ENCODE measurements at places on chromosomes 2 and 18. TPM values are rescaled to one million over a fixed set of nuclear protein-coding genes. Genes with fewer than 3 reads are reported as not detected.
A peak's percentile ranks its signal among the peaks of the same experiment; 100 is the strongest.

DNA sequence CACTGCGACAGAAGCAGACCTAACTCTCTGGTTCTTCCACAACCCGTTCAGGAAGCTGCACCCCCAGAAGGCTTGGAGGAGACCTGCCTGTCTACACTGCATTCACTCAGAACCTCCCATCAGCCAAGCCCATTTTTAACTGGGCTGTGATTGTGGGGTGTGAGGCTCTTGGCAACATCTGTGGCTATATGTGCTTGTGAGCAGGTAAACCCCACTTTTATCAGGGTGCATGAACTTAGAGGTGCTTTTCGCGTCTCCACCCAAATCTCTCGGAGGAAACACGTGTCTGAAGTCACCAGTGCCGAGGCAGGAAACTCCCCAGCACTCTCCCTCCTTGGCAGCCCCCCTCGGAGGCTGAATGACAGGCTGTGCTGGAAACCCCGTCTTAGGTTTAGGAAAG lies 158.2 kb upstream of the SALL3 start:
- H3K4me3 ChIP-seq: no peak overlapping the region
- no peaks in the 10 kb centered on the region for H3K36me3 ChIP-seq
- DNase-seq: no peak
- H3K27me3 ChIP-seq: no peaks in the 10 kb centered on the region
- no peak overlapping the region for H3K27ac ChIP-seq

GRCh38 chr2:184532551-184532950 lies 65.8 kb upstream of the ZNF804A start:
- no peaks in the 10 kb centered on the region for H3K27me3 ChIP-seq
- no peaks in the 10 kb centered on the region for H3K36me3 ChIP-seq
- no peak overlapping the region for H3K4me3 ChIP-seq
- no peak for DNase-seq
- no peak overlapping the region for H3K27ac ChIP-seq

DNA sequence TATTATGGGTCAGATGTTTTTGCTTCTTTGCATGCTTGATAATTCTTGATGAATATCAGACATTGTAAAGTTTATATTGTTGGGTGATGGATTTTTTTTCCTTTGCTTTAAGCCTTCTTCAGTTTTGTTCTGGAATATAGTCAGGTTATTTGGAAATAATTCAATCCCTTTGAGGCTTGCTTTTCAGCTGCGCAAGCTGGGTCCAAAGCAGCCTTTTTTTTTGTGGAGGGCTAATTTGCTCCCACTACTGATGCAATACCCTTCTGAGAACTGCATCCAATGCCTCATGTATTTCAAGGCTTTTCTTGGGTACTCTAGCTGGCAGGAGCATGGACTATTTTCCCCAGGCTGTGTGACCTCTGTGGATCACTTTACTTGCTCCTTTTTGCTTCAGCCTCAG lies 245.9 kb downstream of the AGPS start:
- H3K27me3 ChIP-seq: no peaks in the 10 kb centered on the region
- peaks cover 3% of the 10 kb centered on the region for H3K4me1 ChIP-seq
- no peak overlapping the region for H3K4me3 ChIP-seq
- no peak for DNase-seq
- H3K27ac ChIP-seq: no peak overlapping the region
- H3K36me3 ChIP-seq: no peaks in the 10 kb centered on the region

GRCh38 chr18:10685484-10685883 lies 159.7 kb downstream of the NAPG start:
- no peak overlapping the region for H3K4me3 ChIP-seq
- peak overlapping the region; percentile 47 for H3K27ac ChIP-seq
- no peaks in the 10 kb centered on the region for H3K36me3 ChIP-seq
- peaks cover 2% of the 10 kb centered on the region for H3K4me1 ChIP-seq

GRCh38 chr2:216474925-216475670 lies 23.5 kb upstream of the RPL37A start:
- no peak overlapping the region for H3K4me3 ChIP-seq
- no peak overlapping the region for H3K27ac ChIP-seq
- peaks cover 3% of the 10 kb centered on the region for H3K4me1 ChIP-seq
- no peaks in the 10 kb centered on the region for H3K27me3 ChIP-seq
- no peak for DNase-seq

The TWIST2 gene
- 1.2 TPM for total RNA-seq

The UGT1A3 gene
- not detected for total RNA-seq

The CLASP1 gene
- total RNA-seq: 18.4 TPM

The SERPINB3 gene
- total RNA-seq: 2.6 TPM

The DOCK10 gene
- total RNA-seq: 66.9 TPM

Data from thymus (tissue), 14 donors.